ENCODE measurements at places on chromosomes 3 and 15. TPM values are rescaled to one million over a fixed set of nuclear protein-coding genes. Genes with fewer than 3 reads are reported as not detected.

Gene GASK1A
- total RNA-seq: 0.26 TPM

Gene LSMEM2
- not detected for total RNA-seq

Gene TGM5
- total RNA-seq: not detected

Gene CADPS
- total RNA-seq: 19.2 TPM

Gene EID1
- total RNA-seq: 382 TPM

Gene MST1R
- total RNA-seq: 0.86 TPM

Gene TF
- total RNA-seq: 0.32 TPM

Gene SGO1
- 0.17 TPM for total RNA-seq

Gene SIDT1
- total RNA-seq: not detected

Gene VILL
- 8.7 TPM for total RNA-seq

Gene MB21D2
- 5.1 TPM for total RNA-seq

Gene ERC2
- total RNA-seq: not detected

Gene ROPN1
- not detected for total RNA-seq

Gene TLR9
- total RNA-seq: under 0.01 TPM

Gene CCR3
- 0.09 TPM for total RNA-seq

Gene C3orf49
- total RNA-seq: not detected

Gene CEMIP
- total RNA-seq: 27.4 TPM

Gene KBTBD8
- total RNA-seq: 0.77 TPM

Gene NFKBIZ
- 15.1 TPM for total RNA-seq

Gene THAP10
- 1.5 TPM for total RNA-seq

Gene RTP3
- not detected for total RNA-seq

Gene ITGB5
- 391 TPM for total RNA-seq

Gene DAZL
- total RNA-seq: not detected

Gene FGF12
- total RNA-seq: not detected

Gene PRSS50
- total RNA-seq: not detected

Gene SERPINI1
- 6.1 TPM for total RNA-seq

Gene PP2D1
- total RNA-seq: not detected

Gene CAMP
- total RNA-seq: not detected

Gene IGDCC3
- total RNA-seq: not detected

Gene FAM162A
- 20.3 TPM for total RNA-seq

Gene TMA7
- total RNA-seq: 256 TPM

Gene SKOR1
- total RNA-seq: 0.16 TPM

Gene CCK
- total RNA-seq: 43.5 TPM

Gene CRYGS
- total RNA-seq: 0.94 TPM

Gene RCN2
- total RNA-seq: 38.3 TPM

Gene LAMB2
- total RNA-seq: 711 TPM

Gene ZIC1
- not detected for total RNA-seq

Gene OXTR
- 0.32 TPM for total RNA-seq

Gene IMPG2
- 0.86 TPM for total RNA-seq

Gene RTP4
- 3.0 TPM for total RNA-seq
